Mammary microvascular endothelial cell (primary cell): ENCODE measurements at places on chromosomes 16 and 17. TPM values are rescaled to one million over a fixed set of nuclear protein-coding genes. Genes with fewer than 3 reads are reported as not detected.

The CCDC40 gene
- 0.60 and 1.1 TPM in 2 replicates for total RNA-seq

The ZNF200 gene
- total RNA-seq, result 5.8 and 6.4 TPM in 2 replicates

The CORO6 gene
- 0.60 and 4.3 TPM in 2 replicates for total RNA-seq

The DLX3 gene
- total RNA-seq, result not detected in 2 replicates

The CA5A gene
- not detected in 2 replicates for total RNA-seq

The MT1F gene
- total RNA-seq, result 2.0 and 2.9 TPM in 2 replicates

The SCNN1B gene
- total RNA-seq, result 0.73 and 1.6 TPM in 2 replicates

The KCNH4 gene
- total RNA-seq, result 0.07 and 0.15 TPM in 2 replicates

The CTRB2 gene
- not detected in 2 replicates for total RNA-seq

The CDRT15 gene
- total RNA-seq, result not detected in 2 replicates

The CARD14 gene
- 0.13 and 0.44 TPM in 2 replicates for total RNA-seq

The EPX gene
- not detected in 2 replicates for total RNA-seq

The MIEF2 gene
- total RNA-seq, result 5.9 and 11.7 TPM in 2 replicates
